HCT116 (cell line): ENCODE measurements at places on chromosomes 16 and 17.

GRCh38 chr16:81639348-81639747, 139.7 kb upstream of the PLCG2 start:
- no peak for DNase-seq

DNA sequence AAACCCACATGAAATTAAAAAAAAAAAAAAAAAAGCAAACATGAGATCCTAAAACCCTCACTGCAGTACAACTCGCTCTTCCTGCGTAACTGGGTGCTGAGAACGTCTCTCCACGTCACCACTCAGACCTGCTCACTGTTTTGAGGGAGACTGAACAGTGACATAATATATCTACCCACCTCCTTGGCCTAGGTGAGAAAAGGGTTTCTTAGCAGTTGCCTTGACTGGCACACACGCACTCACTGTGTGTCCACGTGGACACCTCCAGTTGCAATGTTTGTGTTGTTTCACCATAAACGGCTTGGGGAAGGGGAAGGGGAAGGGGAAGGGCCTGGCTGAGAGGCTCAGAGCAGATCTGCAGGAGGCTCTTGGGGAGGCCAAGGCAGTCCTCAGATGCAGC, 32.0 kb downstream of the FANCA start:
- no peak for DNase-seq

- no peak for DNase-seq
Measured at GRCh38 chr17:79294459-79295071, 219.9 kb downstream of the ENGASE start.

DNA sequence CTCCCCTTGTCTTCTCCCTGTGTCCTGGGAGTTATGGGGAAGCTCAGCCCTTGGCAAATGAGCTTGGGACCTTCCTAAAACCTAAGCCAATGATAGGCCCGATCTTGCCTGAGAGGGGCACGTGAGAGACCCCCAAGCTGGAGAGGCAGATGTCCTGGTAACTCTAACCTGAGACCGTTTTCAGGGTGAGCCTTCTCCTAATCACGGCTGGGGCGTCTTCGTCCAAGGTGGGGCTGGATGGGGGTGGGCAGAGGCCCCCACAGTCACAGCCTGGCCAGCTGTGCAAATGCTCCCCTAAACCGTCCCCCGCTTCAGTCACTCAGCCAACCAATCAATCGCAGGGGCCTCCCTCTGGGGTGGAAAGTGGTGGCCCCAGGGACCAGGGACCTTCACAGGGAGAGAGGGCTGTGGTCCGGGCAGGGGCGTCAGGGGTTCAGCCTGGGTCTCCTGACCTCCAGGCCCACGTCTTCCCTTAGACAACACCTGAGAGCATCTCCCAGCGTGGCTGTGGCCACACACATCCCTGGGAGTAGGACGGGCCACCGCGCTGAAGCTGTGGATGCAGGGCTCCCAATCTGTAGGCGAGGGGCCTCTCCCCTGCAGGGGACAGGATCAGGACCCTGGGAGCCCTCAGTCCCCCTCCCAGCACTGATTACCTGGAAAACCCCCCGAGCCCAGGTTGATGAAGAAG, 30.6 kb downstream of the ACTG1 start:
- DNase-seq, result no peak

DNA sequence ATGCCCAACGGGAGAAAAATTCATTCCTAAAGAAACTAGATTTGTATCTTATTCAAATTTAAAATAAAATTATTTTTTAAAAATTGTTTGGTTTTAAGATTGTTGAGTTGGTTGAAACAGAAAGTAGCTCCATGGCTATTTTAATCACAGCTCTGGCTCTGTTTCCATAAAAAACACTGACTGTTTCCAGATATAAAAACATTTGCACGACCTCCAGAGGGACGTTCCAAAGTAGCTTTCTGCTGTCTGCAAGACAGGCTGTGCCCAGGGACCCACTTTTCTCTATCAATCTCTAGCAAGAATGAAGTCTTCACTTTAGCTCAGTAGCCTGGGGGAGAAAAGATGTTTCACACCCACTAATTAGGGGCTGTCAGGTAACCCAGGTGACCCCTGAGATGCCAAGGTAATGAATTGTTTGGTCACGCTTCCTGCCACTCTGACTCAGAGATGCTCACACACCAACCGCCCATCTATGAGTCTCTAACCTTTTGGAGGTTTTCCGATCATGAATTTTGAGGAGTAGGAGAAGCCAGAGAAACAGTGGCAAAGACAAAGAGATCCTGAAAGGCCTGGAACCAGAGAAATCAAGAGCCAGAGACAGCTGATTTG, 220.1 kb upstream of the SOX9 start:
- peak; percentile 81 for DNase-seq

- DNase-seq, result no peak
Measured at GRCh38 chr17:74663561-74663960, 40.0 kb upstream of the CD300E start.

GRCh38 chr17:5541610-5542202, 42.6 kb downstream of the NLRP1 start:
- no peak for DNase-seq

DNA sequence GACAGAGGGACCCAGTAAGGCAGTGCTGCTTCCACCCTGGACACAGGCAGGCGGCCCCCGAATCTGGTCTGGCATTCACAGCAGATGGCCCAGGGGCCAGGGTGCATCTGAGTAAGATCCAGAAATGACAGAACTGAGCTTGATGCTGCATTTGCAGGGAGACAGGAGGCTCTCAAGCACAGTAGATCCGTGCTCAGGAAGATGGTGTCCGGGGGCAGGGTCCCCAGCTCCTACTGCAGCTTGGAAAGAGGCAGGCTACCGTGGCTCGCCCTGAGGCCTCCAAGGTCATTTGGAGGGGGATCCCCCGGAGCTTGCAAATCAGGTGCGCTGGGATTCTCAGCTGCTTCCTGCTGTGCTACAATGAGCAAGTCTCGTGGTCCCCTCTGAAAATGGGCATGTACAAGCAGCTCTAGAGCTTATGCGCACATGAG, 2.2 kb downstream of the C16orf95 start:
- no peak for DNase-seq

DNA sequence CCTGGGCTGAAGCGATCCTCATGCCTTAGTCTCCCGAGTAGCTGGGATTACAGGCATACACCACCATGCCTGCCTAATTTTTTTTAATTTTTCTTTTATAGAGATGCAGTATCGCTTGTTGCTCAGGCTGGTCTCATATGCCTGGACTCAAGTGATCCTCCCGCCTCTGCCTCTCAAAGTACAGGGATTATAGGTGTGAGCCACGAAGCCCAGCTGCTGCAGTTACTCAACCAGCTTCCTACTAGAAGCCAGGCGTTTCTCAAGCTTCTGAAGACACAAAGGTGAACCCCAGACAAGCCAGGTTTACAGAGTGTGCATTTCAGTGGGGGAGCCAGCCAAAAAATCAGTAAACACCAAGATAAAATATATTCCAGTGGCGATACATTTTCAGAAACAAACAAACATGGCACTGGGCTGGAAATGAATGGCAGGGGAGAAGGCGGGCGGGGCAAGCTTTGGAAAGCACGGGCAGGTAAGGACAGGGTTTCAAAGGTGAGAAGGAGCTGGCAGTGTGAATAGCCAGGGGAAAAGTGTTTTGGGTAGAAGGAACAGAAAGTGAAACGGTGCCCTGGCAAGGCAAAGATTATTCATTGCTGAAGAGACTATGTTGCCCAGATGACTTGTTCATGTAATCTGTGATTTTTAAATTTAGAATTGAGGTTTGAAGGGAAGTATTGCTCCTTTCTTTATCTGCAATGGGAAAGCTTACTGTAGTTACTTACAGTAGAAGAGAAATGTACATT, 471.1 kb downstream of the WWOX start:
- no peak for DNase-seq

GRCh38 chr17:67506966-67507365, 129.9 kb downstream of the PITPNC1 start:
- no peak for DNase-seq

- no peak for DNase-seq
Measured at GRCh38 chr16:68088130-68088972, 3.2 kb downstream of the NFATC3 start.

DNA sequence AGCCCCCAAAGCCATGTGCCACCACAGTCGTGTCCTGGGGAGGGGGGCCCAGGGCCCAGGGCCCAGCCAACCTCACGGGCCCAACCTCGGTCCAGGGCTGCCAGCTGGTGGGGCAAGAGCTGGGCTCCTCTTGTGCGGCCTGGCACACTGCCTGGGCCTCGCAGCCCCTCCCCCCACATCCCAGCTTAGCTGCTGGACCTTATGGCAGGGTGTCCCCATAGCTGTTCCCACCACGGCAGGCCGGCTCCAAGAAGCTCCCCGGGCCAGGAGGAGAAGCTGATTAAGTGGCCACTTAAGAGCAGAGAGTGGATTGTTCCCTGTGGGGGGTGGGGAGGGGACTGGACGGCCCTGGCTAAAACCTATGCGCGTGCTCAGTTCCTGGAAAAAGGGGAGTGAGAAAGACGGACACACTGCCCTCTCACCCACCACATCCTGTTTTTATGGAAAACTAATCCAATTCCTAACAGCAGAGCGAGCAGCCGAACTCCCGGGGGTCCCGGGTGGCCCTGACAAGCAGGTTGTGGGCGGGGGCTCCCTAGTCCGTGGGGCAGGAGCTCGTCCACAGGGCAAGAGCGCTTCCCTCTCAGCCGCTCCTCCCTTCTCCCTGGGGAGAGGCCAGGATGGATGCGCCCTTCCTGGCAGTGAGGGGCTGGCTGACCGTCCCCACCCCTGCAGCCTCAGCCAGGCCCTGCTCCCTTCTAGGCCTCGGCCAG, 16.8 kb downstream of the PIEZO1 start:
- DNase-seq, result no peak

- DNase-seq, result no peak
Measured at GRCh38 chr17:50221266-50221863, 19.9 kb upstream of the COL1A1 start.

GRCh38 chr16:64352246-64352645, 769.6 kb downstream of the CDH11 start:
- no peak for DNase-seq

GRCh38 chr17:31053071-31053470, 41.7 kb upstream of the NF1 start:
- DNase-seq, result no peak

DNA sequence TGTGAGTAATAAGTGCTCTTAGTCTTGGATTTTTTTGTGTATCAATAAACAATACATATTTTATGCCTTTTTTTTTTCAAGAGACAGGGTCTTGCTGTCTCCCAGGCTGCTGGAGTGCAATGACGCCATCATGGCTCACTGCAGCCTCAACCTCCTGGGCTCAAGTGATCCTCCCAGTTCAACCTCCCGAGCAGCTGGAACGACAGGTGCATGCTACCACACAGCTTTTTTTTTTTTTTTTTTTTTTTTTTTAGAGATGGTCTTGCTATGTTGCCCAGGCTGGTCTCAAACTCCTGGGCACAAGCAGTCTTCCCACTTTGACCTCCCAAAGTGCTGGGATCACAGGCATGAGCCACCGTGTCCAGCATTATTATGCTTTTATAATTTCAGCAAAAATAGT, 13.0 kb downstream of the ACSF2 start:
- no peak for DNase-seq

- no peak for DNase-seq
Measured at GRCh38 chr17:74742153-74742515, 5.1 kb downstream of the RAB37 start.

DNA sequence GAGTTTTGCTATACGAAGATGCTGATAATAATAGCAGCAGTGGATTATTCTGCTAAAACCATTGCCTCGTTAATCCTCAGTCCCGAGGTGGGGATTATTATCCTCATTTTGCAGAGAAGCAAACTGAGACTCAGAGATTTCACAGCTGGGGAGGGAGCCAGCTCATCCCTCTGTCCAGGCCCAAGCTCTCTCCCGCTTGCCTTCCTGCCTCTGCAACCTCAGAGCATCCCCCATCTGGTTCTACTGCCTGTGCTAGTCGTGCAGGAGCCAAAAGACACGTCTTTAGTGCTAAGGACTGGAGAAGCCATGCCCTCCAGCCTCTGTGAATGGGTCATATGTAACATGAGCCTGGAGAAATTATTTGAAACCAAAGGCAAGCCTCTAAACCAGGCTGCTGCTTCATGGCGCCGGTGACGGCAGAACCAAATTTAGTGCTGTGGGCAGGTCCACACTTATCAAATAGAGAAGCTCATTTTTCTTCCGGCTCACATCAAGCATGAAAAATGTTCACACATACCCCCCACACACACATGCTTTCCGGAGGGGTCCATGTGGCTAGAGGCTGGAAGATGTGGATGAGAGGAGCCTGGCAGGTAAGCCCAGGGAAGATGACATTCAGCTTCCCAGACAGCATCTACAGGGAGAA, 13.5 kb downstream of the MAPT start:
- DNase-seq, result no peak

DNA sequence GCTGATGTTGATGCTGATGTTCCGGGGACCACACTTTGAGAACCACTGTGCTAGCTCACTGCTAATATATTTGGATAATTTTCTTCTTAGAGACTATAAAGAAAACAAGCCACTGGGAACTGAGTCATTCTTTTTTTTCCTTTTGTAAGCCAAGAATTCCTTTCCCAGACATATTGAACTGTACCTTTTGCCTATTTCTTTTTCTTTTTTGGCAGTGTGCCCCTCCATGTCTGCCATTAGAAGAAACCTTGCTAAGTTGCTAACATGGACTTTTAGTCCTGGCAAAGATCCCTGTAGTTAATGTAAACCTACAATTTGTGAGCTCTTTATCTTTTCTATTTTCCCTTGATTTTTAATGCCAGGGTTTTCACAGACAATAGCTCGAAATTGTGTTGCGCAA, 17.3 kb upstream of the ERCC4 start:
- DNase-seq, result no peak

DNA sequence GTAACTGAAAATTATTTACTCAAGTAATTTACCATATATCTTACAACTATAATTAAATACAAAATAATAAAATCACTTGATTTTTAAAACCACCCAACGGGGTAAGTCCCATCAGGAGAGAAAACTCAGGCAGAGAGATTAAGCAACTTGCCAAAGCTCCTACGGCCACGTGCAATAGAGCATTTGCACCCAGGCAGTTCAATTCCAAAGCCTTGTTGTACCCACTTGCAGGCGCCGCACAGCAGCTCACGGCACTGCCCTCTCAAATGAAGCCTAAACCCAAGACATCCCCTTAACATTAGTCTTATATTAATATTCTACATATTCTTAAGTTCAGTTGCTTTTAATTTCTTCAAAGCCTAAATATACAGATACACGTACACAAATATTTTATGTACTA, 75.7 kb downstream of the SPAG9 start:
- no peak for DNase-seq

- no peak for DNase-seq
Measured at GRCh38 chr16:75000481-75001081, 1.8 kb downstream of the ZNRF1 start.

DNA sequence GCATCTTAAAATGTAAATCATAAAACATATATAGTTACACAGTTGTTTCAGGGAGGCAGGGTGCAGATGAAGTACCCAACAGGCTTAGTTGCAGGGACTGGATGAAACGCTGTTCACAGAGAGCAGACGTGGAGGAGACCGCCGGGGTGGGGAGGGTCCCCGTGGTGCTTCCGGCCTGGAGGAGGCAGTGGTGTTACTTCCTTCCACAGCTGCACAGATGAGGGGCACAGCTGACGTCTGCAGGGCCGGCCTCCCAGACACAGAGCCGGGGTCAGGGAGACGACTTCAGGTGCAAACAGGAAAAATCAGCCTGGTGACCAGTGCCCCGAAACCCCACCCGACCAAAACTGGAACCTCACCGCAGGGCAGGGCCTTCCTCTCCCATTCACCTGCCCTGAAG, 17.1 kb downstream of the SPIRE2 start:
- DNase-seq, result no peak

GRCh38 chr16:4410335-4411075, 5.9 kb downstream of the CORO7 start:
- no peak for DNase-seq
